Urinary bladder (tissue), 4 donors: ENCODE measurements at places on chromosomes 5 and 9. TPM values are rescaled to one million over a fixed set of nuclear protein-coding genes. Genes with fewer than 3 reads are reported as not detected.

GRCh38 chr5:101590384-101590783 is 687.3 kb upstream of the ST8SIA4 start:
- no peak for DNase-seq

DNA sequence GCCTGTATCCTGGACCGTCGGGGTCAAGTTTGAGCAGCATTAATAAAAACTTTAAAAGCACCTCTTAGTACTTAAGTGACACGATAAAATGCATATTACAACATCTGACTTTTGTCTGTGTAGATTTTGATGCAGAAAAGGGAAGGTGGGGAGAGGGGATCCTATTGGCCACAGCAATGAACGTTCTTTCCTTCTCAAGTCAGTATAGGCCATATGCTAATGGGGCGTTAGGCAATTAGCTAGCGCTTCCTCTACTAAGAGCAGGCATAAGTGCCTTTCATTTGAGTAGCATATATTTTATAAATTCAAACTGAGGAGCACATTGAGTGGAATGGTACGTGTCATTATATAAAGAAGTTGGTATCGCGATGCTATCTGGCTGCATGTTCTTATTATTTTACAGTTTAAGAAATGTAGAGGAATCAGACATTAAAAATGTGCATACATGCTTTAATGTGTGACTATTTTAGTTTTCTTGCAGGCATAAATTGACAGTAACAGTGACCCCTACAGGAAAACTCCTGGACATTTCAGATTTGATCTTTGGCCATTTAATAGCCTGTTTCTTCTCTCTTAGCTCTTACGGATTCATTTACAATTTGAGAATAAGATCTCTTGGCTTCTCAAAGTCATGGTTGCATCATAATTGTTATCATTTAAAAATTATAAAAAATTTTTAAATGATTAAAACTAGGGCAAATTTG is 1.1 kb upstream of the GNA14 start:
- no peak for DNase-seq

DNA sequence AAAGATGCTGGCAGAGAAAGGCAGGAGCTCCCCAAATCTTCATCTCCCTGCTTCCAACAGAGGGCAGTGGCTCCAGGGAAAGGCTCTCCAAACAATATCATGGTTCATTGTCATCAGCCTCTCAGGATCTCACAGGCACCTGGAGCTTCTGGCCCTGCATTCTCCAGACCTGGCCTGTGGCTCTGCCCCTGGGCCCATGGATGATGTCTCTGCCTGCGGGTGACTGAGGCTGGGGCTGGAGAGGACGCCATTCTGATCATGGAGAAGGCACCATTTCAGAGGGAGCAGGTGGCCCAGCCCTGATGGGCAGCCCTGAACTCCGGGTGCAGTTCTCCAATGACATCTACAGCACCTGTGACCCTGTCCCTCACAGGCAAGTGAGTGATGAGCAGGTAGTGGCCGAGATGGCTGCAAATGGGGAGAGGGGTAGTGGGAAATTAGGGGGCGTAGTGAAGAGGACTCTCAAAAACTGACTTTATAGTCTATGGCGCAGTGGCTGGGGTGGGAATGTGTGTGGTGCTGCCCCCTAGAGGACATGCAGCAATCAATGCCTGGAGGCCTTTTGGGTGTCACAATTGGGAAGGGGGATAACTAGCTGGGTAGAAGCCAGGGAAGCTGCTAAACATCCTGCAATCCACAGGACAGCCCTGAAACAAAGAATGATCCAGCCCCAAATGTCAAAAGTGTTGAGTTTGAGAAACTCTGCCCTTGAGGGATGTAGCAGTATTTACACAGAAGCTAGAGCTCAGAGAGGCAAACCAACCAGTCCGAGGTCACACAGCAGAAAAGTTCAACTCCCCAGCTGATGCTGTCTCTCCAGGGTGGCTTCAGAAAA is 3.2 kb downstream of the SH3PXD2B start:
- DNase-seq, result no peak

GFRA3 gene
- 3.3 TPM for polyA plus RNA-seq
